Right hindlimb (tissue), 1 donor: ENCODE measurements at places on chromosomes 1 and 21.

DNA sequence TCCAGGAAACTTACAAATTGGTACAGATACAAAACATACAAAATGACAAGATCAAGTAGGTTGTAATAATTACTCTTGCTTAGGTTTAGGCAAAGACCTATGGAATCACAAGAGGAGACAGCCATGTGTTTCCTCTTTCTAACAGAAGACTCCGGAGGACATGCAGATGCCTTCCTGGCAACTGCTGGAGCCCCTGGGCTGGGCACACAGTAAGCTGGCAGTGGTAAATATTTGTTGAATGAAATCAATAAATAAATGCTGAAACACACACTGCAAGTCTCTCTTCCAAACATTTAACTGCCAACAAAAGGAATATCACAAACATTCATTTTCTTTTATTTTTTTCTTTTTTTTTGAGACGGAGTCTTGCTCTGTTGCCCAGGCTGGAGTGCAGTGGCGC lies 149.4 kb downstream of the SLC45A1 start:
- no peak for DNase-seq

DNA sequence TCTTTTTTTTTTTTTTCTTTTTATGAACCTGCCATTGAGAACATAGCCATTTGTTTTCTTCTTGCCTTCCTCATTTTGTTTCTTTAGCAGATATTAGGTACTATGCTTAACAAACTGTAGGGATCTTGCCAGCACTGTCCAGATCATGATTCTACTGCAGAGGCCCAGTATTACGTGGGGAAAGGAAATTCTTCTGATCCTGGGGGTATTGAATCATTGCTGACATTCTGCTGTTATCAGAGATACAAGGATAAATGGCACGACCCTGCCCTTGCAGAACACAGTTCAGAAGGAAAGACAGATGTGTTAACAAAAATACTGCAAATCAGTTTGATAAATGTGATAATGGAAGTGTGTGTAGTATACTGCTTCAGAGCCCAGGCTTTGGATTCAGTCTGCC lies 56.2 kb downstream of the BTBD8 start:
- DNase-seq: no peak

DNA sequence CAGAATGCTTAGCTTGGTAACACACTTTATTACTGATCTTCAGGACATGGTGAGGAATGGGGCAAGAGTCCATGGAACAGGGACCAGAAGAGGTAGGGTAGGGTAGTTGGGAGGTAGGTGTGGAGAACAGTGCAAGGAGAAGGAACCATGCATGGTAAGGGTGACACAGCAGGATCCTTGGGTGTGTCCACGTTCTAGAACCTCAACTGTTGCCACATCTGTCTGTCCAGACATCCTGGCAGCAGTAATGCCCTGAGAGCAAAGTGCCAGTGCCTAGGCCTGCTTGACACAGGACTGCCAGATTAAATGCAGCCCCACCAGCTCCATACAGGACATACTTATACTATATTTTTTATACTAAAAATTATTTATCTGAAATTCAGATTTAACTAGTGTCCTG lies 13.9 kb downstream of the DMAP1 start:
- peak; percentile 3 for DNase-seq

- DNase-seq: no peak
Measured at GRCh38 chr1:58397187-58397820, 149.2 kb downstream of the OMA1 start.

DNA sequence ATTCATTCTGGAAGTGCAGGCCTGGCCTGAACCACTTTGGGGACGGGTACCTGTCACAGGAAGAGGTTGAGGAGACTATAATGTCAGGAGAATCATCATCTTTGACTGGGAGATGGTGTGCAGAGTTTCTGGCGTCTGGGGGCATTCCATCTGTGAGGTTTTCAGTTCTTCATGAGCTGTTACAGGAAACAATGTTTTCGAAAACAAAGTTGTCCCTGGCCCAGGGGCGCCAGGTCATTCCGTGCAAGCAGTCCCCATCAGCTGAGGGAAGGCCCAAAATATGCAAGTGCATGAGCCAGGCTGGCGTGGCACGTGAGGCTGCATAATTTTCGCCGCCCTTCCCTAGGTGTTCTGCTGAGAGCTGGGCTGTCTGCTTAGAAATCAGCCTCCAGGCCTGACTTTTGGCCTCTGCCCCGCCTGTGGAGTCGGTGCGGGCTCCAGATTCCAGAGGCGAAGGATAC lies 68.4 kb upstream of the ATP5PO start:
- DNase-seq: no peak

DNA sequence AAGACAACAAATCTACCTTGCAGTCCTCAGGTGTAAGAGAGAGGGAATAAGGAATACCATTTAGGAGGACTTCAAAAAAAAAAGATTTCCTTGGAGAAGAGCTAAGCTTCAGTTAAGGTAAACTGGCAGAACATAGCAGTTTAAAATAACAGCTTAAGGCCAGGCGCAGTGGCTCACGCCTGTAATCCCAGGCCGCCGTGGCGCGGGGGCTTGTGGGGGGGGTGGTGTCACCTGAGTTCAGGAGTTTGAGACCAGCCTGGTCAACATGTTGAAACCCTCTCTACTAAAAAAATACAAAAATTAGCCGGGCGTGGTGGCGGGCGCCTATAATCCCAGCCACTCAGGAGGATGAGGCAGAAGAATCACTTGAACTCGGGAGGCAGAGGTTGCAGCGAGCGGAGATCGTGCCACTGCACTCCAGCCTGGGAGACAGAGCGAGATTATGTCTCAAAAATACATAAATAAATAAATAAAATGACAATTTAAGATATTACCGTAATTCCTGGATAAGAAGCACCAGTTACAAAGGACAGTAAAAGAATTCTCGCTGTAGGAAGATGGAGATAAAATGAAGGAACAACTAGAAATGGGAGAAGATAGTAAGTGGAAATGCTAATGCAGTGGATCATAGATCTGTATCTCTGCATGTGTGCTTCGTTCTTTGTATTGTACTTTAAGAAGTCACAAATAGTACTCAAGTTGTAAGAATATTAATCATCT lies 1140.2 kb downstream of the NCAM2 start:
- no peak for DNase-seq
